ENCODE measurements at places on chromosomes 6 and 20.

DNA sequence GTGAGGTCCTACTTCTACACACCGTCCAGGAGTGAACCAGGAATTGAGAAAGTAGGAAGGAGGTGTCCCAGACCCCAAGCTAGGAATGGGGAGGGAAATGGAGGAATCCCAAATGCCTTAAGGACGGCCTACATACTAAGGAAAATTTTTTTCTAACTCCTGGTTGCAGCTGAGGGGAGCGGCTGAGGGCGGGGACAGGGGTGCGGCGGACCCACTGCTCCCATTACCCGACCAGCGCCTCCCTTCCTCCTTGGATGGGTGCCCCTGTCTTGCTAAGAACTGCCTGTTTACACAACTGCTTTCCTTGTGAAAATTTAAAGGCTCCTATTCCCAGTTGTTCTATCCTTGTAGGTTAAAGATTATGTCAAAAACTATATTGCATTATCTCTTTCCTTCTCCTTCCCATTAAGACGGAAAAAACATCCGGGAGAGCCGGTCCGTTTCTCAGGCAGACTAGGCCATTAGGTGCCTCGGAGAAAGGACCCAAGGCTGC lies 699 bp upstream of the HSPA1B start:
- no peak for DNase-seq

DNA sequence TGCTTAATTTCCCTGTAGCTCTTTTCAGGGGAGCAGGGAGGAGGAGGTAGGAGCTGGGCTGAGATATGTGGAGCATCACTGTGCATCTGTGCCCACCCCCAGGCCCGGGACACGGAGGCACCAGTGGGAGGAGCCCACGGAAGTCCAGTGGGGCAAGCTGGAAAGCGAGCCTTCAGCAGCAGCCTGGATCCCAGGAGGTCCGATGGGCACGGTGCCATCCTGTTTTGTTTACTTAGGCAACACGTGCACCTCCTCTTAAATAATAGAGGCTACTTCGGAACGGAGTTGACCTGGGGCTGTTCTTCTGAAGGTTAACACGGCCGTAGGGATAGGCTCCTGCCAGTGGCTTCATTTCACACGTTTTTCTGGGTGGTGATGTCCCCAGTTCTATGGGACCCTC lies 51.6 kb downstream of the CDH4 start:
- DNase-seq: no peak

DNA sequence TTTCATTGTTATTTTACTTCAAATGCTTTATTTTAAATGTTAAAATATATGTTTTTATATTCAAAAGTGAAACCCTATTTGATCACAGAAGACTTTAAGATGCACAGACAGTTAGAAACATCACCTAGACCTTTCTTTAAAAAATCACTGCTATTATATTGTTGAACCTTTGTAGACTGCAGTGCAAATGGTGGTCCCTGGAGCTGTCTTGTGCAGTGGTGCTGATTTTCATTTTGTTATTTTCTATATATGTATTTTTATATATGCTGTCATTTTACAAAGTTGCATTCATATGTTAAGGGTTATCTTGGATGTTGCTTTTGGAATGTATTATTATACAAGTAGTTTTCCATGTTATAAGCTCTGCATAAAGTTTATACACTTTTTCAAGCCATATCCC lies 18.7 kb upstream of the HLA-B start:
- no peak for DNase-seq

DNA sequence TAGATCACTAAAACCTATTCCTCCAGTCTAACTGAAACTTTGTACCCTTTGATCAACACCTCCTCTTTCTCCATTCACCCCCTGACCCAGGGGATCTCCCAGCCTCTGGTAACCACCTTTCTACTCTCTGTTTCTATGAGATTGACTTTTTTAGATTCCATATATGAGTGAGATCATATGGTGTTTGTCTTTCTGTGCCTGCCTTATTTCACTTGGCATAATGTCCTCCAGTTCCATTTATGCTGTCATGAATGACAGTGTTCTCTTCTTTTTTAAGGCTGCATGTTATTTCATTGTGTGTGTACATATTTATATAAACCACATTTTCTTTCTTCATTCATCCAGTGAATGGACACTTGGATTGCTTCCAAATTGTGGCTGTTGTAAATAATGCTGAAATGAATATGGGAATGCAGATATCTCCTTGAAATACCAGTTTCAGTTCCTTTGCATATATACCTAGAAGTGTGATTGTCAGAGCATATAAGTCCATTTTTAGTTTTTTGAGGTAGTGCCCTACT lies 57.7 kb downstream of the DHX35 start:
- DNase-seq: no peak

DNA sequence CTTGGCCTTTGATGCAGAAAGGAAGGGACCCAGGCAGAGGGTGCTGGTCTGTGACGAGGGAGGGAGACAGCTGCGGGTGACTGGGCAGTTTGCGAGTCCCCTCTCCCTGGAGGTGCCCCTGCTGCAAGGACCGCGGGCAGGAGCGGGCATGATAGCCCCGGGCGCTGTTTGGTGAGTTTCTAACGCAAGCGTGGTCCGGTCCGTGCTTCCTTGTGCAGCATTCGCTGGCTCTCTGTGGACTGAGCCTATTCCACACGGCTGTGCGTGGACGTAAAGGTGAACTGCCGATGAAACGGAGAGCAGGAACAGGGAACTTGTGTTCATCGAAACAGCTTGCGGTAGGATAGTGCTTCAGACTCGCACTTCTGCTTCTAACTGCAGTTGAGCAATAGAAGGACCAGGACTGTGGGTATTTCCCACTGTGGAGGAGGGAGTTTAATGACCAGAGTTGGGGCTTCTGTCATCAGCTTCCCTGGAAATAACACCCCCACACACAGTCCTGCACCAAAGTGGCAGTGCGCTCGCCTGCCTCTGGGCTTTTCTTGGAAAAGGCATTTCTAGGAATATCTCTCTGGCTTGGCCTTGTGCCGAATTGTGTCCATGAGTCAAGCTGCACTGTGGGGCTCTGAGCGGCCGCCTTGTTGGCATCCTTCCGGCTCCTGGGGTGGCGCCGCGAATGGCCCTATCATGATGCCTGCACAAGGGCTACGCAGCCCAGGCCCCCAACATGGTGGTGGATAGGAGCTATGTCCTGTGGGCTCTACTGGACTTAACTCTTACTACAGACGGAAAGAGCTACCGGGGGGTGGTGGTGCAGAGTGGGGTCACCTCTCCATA lies 48.9 kb downstream of the DUSP22 start:
- DNase-seq: no peak

DNA sequence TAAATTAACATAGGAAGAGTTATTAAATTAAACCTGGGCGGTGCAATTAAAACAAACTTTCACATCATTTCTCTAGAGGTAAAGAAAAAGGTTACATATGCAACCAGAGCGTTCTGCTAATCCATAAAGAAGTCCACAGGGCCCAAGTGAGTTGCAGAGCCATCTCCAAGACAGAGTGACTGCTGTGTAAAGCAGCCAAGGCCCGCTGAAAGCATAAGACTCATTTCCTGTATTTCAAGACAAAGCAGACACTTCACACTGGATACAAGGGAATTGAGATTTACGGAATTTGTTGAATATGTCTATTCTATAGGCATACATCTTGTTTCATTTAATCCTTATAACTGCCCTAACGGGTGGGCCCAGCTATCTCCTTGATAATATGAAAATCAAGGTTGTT lies 422.8 kb downstream of the CBLN4 start:
- DNase-seq: no peak
